Stimulated activated CD4-positive, alpha-beta T cell treated with anti-CD3 and anti-CD28 coated beads, Interleukin-15, amount 100 ng/mL, for 1 hour (primary cell): ENCODE measurements at places on chromosomes 12 and 14.

- no peak for DNase-seq
Measured at GRCh38 chr14:99734406-99735051, 50.4 kb downstream of the CYP46A1 start.

GRCh38 chr14:44771496-44771895 is 190.3 kb downstream of the KLHL28 start:
- DNase-seq: no peak

DNA sequence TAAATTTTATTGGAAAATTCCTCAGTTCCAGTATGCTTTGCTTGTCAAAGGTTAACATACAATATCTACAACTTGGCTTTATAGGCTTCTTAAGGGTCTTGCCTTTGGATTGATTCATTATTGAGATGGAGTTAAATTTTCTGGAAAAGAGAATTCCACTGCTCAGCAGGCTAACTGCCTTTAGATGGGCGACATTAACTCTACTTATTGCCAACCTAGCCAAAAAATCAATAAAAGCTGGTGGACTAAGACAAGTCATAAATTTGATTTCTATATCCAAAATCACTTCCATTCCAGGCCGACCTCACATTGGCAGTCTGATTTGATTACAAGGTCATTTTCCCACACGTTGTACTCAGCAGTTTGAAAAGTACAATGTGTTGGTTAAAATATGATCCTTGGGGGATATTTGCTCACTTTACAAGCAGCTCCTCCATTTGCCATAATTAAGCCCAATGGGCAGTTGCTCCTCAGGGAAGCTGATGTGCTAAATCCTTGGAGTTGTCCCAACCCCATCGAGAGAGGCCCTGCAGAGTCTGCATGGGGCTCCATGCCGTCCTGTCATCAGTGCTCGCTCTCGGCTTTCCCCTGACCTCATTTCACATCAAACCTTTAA is 36.1 kb upstream of the CRY1 start:
- DNase-seq: no peak

DNA sequence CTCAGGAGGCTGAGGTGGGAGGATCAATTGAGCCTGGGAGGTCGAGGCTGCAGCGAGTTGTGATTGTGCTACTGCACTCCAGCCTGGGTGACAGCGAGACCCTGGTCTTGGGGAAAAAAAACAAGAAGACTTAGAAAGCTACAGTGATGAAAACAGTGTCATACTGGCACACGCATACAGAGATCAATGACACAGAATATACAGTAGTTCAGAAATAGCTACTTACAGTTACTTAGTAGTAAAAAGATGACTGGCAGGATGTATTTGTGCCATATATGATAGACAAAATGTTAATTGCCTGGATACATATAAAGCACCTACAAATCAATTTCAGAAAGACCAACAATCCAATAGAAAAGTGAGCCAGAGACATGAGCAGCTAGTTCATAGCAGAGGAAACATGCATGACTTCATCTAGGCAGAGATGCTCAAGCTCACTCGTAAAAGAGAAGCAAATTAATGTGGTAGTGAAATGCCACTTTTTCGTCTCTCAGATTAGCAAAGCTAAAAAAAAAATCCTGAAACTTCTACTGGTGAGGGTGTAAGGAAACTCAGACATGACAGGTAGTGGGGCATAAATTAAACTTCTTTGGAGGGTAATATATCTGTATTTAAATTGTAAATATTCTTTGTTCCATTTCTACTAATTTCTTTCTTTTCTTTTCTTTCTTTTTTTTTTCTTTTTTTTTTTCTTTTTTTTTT is 2.5 kb upstream of the ALDH2 start:
- no peak for DNase-seq

- no peak for DNase-seq
Measured at GRCh38 chr12:55737581-55738122, 5.3 kb upstream of the GDF11 start.

- DNase-seq: no peak
Measured at GRCh38 chr14:100285913-100286400, 20.3 kb downstream of the SLC25A29 start.

DNA sequence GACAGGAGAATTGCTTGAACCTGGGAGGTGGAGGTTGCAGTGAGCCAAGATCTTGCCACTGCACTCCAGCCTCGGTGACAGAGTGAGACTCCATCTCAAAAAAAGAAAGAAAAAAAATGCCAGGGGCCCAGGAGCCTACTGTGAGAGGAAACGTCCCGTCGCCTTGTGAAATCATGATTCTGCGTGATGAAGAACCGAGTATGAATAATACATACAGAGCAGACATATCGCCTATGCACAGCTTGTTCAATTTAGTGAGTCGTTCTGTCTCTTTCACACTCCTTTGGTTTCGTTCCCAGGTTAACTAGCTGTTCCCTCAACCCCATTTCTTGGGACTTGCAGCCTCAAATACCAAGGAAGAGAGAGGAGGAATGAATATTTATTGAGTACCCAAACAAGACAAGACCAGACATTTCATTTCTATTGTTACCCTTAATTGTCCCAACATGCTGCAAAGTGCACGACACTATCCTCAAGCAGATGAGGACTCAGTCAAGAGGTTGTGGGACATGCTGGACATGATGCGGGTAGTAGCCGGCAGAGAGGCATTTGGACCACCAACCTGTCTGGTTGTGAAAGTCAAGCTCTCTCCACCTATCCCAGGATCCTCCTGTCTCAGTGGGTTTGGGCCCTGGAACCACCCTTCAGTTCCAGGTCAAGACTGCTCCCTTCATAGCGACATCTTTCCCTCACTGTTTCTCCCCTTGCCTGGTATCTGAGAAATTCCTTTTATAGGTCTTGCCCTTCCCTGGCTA is 8.6 kb upstream of the CD27 start:
- DNase-seq: no peak
